ENCODE measurements at places on chromosomes 5 and 9. TPM values are rescaled to one million over a fixed set of nuclear protein-coding genes. Genes with fewer than 3 reads are reported as not detected.

IL3 gene
- not detected for total RNA-seq

RBM18 gene
- total RNA-seq: 23.2 TPM

PLEKHG4B gene
- total RNA-seq: 1.2 TPM

CER1 gene
- not detected for total RNA-seq

KIF12 gene
- 2.3 TPM for total RNA-seq

C5orf58 gene
- not detected for total RNA-seq

EQTN gene
- not detected for total RNA-seq

TXN gene
- 1,267 TPM for total RNA-seq

ZBED3 gene
- total RNA-seq: 4.2 TPM

FER gene
- total RNA-seq: 5.9 TPM

STK32A gene
- total RNA-seq: 0.62 TPM

FCN2 gene
- not detected for total RNA-seq

NDOR1 gene
- 12.4 TPM for total RNA-seq

Measured in A549 treated with GW870086 at 1 μM for 4 hours (cell line).